ENCODE measurements at places on chromosomes 11 and 22.

DNA sequence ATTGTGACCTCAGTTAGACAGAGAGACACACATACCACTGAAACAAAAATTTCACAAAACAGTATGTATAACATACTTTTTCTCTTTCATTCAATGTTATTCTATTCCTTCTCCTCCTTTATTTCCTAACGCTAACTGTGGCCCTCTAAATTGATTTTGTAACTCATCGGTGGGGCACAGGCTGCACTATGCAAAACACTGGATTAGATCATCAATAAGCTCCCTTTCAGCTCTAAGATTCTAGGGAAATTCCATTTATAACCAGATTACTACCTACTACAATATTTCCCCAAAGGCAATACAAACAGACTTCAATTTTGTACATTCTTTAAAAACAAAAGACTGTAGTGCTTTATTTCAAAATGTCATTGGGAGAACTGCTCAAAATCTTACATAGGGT, 6.1 kb downstream of the FJX1 start:
- DNase-seq: no peak

DNA sequence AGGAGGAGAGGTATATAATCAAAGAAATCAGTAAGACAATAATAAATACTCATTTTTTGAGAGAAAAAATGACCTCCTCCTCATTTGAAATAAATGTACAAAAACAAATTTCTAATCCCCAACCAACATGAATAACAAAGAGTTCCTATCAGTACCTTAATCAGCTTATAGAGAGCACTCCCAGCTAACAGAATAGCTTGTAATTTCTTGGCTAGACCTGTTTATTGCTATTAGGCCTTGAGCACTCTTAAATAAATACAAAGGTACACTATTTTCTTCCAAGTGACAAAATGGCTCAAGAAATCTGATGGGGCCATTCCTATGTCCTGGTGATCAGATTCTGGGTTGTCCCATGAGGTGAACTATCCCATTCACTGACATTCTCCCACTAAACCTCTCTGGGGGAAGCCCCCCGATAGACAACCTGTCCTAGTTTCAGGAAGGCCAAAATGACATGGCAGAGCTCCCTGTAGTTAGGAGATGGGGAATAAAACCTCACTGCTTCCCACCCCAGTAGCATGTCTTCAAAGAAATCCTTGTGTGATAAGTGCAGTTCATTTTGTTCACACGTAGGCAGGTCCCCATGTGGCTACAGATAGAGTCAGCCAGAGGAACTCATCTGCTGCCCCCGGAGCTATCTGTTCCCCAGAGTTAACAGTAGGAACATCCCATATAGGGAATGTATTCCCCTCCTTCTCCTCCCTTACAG, 385.7 kb downstream of the SOX6 start:
- no peak for DNase-seq

- peak; percentile 60 for DNase-seq
Measured at GRCh38 chr11:86931548-86932258, 23.5 kb downstream of the FZD4 start.

GRCh38 chr11:77981346-77981947, 13.0 kb downstream of the INTS4 start:
- no peak for DNase-seq

GRCh38 chr22:48208894-48209293, 1446.4 kb downstream of the TBC1D22A start:
- DNase-seq: no peak

GRCh38 chr11:82234256-82234655, 499.4 kb downstream of the FAM181B start:
- no peak for DNase-seq

Data from kidney tubule cell (primary cell).